Psoas muscle (tissue), 8 donors: ENCODE measurements at places on chromosomes 11 and 22.
A peak's percentile ranks its signal among the peaks of the same experiment; 100 is the strongest.

DNA sequence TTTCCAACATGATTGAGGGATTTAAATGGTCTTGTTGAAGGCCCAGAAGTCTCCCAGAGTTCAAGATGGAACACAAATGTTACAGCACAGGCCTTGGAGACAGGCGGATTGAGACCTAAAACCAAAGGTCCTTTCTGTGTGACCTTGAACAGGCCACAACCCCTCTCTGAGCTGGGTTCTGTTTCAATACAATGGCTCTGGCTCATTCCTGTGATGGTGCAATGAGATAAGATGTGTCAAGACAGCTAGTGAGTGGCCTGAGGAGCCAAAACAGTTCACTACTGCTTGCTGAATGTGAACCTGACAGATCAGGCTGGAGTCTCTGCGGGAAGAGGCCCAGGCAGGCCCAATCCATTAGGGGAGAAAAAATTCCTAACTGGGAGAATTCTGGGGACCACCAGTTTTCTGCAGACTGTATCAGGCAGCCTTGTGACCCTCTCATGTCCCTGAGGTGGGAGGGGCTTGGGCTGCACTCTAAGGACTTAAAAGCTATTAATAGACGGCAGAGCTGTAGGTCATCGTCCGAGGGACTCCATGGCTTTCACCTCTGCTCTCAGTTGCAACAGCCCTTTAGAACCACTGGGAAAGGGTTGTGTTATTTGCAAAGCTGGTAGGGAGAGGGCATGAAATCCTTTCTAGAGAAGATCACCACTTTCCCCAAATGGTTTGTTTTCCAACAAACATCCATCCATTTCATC lies 126.1 kb upstream of the TEAD1 start:
- DNase-seq = no peak

DNA sequence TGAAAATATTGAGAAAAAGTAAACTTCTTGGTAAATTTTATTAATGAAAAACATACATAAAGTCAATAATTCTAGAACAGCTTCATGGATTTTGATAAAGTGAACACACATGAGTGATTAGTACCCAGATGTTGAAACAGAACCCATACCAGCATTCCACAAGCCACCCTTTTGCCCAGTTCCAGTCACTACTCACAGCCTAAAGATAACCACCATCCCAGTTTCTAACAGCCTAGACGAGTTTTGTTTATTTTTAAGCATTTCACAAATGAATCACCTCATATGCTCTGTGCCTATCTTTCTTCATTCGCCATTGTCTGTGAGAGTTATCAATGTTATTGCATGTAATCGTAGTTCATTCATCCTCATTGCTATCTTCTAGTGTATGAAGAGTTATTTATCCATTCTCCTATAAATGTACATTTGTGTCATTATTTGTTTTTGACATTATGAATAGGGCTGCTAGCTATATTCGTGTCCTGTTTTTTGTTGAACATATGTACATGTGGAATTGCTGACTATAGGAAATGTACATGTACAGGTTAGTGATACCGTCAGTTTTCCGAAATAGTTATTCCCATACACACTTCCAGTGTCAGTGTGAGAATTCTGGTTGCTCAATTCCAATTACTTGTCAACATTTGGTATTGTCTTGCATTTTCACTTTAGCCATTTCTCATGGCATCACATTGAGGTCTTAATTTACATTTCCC lies 44.5 kb upstream of the TEAD1 start:
- no peak for DNase-seq

GRCh38 chr11:111569476-111569875 lies 29.0 kb downstream of the LAYN start:
- DNase-seq = no peak

DNA sequence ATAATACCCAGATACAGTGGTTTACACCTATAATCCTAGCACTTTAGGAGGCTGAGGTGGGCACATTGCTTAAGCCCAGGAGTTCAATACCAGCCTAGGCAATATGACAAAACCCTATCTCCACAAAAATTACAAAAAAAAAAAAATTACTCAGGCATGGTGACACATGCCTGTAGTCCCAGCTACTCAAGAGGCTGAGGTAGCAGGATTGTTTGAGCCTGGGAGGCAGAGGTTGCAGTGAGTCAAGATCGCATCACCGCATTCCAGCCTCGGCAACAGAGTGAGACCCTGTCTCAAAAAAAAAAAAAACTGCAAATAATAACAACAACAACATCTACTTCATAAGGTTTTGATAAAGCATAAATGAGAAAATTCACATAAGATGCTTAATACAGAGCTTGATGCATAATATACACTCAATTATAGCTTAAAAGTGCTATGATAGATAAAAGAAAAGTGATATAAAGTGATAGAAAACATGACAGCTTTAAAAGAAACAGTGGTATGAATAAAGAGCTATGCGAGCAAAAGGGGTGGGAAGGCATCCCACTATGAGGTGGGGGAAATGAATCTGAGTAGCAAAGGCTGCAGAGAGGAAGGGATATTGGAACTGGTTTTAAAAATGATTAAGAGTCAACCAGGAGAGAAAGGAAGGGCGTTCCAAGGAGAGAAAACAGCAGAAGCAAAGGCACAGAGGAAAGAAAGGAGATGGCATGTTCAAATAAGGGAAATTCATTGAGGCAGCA lies 197.6 kb downstream of the KIF18A start:
- DNase-seq = no peak

DNA sequence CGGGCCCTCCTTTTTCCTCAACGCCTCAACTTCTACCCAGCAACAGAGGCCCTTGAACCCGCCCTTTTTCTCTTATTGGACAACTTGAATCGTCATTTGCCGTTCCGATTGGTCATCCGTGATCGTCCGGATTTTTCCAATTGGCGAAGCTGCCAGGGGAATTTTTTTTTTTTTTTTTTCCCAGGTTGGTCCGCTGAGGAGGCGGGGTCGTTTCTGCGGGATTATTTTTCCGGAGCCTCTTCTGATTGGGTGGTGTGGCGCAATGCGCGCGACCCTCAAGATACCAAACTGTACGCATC lies 465 bp upstream of the TTC9C start:
- DNase-seq = peak; percentile 86

DNA sequence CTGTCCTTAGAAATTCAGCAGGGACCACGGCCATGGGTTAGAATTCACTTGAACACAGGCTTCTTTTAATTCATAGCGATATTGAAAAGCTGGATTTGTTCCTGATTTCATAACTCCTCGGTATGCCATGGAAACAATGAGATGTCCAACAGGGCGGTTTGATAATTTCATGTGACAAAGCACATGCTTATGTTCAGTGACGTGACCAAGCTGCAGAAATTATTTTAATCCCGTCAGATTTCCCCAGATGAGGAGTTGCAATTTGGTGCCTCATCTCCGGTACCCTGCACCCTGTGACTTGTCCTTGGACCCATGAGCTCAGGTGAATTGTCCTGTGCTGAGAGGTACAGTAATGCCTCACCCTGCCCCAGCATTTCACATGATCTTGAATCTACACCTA lies 81.7 kb downstream of the C11orf91 start:
- no peak for DNase-seq

- DNase-seq = peak; percentile 17
Observed at GRCh38 chr11:71339396-71339881, 87.1 kb upstream of the SHANK2 start.
